H1 (cell line): ENCODE measurements at places on chromosomes 4 and X. TPM values are rescaled to one million over a fixed set of nuclear protein-coding genes. Genes with fewer than 3 reads are reported as not detected.

Gene AMOT
- 2.3 and 3.3 TPM in 2 replicates for polyA plus RNA-seq

Gene SRPX2
- not detected in 2 replicates for polyA plus RNA-seq

DNA sequence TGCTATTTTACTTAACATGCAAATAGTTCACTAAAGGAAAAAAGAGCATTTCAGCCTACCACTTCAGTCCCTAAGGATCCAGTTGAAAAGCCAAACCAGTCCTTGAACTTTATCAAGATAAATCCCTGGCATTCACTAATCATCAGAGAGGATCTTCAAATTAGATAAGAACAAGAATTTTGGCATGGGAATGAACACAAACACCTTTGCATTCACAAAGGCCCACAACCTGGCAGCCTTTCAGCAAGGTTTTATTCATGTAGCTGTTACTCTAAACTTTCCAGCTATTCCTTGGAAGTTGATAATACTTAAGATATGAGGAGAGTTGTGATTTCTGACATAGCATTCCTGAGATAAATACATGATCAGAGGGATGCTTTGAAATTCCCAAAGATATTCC, 193.4 kb downstream of the LRBA start:
- no peak overlapping the region for H3K27ac ChIP-seq
- no peak overlapping the region for H3K4me3 ChIP-seq
- H3K27me3 ChIP-seq = no peaks in the 10 kb centered on the region
- DNase-seq = no peak
- no peaks in the 10 kb centered on the region for H3K4me1 ChIP-seq

DNA sequence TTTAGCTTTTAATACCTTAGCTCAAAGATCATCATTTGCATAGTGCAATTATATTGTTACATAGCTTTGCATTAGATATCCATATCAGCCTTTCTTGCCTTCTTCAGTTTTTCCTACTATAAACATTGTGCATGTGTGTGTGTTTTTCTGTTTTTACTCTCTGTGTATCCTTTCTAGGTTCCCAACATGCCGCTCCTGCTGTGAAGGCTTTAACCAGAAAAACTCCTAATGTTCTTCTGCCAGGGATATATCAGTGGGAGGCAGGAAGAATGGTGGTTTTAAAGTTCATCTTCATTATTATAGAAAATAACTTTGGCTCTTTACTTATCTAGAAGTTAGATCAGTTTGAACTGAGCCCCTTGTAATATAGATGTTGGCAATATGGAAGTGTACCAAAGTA, 61.2 kb downstream of the CPE start:
- no peak overlapping the region for H3K4me3 ChIP-seq
- no peak for DNase-seq
- H3K27ac ChIP-seq = no peak overlapping the region
- no peaks in the 10 kb centered on the region for H3K4me1 ChIP-seq
- no peaks in the 10 kb centered on the region for H3K27me3 ChIP-seq

Gene MAGEC1
- polyA plus RNA-seq = not detected in 2 replicates

- no peak for DNase-seq
- H3K4me1 ChIP-seq = no peaks in the 10 kb centered on the region
- no peak overlapping the region for H3K4me3 ChIP-seq
- H3K36me3 ChIP-seq = no peaks in the 10 kb centered on the region
Observed at GRCh38 chr4:126756050-126756829, 876.5 kb upstream of the INTU start.

Gene EMCN
- not detected in 2 replicates for polyA plus RNA-seq
